Brain (organoid and tissue), 16 donors: ENCODE measurements at places on chromosomes 13 and 19. TPM values are rescaled to one million over a fixed set of nuclear protein-coding genes. Genes with fewer than 3 reads are reported as not detected.

Gene GRIK5
- polyA plus RNA-seq: 56.5 TPM

DNA sequence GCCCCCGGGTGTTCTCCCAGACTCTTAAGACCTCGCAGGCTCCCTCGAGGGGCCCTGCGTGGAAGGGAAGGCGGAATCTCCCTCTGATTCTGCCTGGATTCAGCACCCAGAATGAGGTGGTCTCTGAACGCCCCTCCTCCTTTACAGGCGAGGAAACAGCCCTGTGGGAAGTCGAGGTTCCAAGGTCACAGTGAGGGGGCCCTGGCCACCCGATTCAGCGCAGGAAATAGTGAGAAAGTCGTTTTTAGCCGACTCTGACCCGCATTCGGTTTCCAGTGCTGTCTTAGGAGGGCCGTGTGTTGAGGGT, 1.1 kb downstream of the BSG start:
- DNase-seq: no peak

Gene TBXA2R
- 2.2 TPM for polyA plus RNA-seq

DNA sequence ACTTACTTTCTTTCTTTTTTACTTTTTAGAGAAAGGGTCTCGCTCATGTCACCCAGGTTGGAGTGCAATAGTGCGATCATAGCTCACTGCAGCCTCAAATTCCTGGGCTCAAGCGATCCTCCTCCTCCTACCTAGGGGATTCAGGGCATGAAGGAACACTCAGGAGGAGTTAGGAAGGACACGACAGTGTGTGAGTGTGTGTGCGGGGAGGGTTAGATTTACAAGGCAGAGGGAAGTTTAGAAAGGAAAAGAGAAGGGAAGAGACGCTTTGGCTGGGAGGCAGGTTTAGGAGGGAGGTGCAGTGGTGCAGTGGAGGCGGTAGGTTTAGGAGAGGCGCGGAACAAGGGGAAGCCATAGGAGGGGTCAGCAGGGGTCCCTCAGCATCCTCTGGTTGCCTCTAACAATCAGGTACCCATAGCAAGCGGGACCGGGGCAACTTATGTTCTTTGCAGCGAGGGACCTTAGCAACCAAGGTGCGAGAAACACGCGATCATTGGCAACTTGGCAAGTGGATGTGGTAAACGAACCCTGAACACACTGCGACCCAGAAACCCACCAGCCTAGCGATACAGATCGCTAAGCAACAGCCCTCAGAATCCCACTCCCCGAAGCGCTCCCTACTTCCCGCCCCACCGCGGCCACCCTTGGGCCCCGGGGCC, 501 bp downstream of the SIRT2 start:
- DNase-seq: no peak

Gene STOML3
- polyA plus RNA-seq: not detected

GRCh38 chr13:38630780-38631179, 56.1 kb upstream of the FREM2 start:
- no peak for DNase-seq

Gene CCNA1
- 22.9 TPM for polyA plus RNA-seq

DNA sequence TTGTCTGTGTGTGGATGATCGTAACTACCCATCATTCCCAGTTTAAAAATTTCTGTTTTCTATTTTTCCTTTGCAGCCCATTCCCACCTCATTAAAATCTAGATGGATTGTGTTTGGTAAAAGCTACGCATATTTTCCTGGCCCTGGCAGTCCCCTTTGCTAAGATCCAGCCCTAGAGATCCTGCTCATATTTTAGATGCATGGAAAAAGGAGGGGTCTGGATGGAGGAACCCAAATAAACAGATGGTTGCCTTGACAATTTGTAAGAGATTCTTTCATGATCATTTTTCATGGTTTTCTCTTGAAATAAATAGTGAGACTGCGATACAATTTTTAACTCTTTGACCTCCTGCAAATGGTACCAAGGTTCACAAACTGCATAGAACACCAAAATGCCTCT, 174.4 kb downstream of the SLC7A1 start:
- DNase-seq: no peak

DNA sequence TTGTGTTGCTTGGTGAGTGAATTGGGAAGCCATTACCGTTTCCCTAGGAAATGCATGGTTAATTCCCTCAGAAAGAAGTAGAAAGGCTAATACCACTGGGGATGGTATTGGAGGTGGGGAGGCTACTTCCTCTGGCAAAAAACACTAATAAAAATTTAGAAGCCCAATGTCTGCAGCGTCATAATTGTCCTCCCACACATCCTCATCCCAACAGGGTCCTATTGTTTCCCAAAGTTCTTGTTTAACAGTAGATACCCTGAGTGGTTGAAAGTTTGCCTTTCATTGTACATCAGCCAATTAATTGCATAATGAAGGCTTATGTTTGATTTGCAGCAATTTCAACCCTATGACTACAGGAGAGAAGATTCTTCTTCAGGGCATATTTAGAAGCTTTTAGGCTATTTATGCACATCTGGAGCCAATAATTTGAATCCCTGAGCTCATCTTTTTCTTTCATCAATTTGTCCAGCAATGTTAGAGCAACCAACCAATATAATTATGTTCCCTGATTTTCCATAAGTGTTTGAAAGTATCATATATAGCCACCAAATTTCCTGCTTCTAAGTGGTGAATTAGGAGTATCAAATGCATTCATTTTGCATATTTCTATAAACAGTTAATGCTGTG, 491.0 kb downstream of the SLITRK5 start:
- DNase-seq: no peak

GRCh38 chr13:75305059-75305458, 176.9 kb downstream of the TBC1D4 start:
- DNase-seq: no peak

- no peak for DNase-seq
Observed at GRCh38 chr13:112583592-112584277, 4.2 kb downstream of the TUBGCP3 start.

GRCh38 chr19:2045501-2046045, 5.5 kb downstream of the MKNK2 start:
- DNase-seq: no peak

Gene CPB2
- polyA plus RNA-seq: not detected

Gene CABP5
- polyA plus RNA-seq: not detected

- DNase-seq: no peak
Observed at GRCh38 chr13:111304041-111304544, 16.3 kb upstream of the TEX29 start.

DNA sequence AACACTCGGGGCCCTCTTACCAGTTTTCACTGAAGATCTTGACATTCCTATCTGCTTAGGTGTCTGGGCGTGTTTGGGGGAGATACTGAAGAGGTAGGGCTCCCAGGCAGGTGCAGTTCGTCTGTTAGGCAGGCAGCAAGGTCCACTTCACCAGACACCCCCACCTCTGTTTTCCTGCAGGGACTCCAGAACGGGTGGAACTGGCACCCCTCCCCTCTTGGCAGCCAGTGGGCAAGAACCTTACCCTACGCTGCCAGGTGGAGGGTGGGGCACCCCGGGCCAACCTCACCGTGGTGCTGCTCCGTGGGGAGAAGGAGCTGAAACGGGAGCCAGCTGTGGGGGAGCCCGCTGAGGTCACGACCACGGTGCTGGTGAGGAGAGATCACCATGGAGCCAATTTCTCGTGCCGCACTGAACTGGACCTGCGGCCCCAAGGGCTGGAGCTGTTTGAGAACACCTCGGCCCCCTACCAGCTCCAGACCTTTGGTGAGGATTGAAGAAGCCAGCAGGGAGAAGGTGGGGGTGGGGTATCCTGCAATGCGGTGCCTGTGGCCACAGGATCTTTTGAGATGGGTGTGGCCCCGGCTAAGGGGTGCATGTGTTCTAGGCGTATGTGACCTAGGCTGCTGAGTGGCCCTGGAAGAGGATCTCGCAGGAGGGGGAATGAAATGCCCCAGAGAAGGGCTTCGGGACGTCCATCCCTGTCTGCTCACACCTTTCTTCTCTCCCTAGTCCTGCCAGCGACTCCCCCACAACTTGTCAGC, 3.3 kb upstream of the ICAM4 start:
- no peak for DNase-seq

- peak; percentile 86 for DNase-seq
Observed at GRCh38 chr19:48724796-48725753, 5.5 kb upstream of the MAMSTR start.

DNA sequence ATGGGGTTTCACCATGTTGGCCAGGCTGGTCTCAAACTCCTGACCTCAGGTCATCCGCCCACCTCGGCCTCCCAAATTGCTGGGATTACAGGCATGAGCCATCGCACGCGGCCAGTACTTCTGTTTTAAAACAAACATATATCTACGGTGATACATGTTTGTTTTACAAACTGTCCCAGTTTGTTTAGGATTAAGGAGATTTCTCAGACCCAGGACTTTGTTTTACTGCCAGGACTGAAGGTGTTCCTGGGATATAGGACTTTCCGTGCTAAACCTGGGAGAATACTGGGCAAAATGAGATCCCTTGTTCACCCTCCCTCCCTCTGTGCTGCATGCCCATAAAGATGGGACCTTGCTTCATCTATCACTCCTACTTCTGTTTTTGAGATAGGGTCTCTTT, 8.8 kb downstream of the NLRP8 start:
- no peak for DNase-seq
